Body of pancreas (tissue), 4 donors: ENCODE measurements at places on chromosomes 7 and 10. TPM values are rescaled to one million over a fixed set of nuclear protein-coding genes. Genes with fewer than 3 reads are reported as not detected.

NSUN6 gene
- 19.5 TPM for total RNA-seq

ANKRD30A gene
- total RNA-seq: not detected

DNAAF5 gene
- total RNA-seq: 46.5 TPM

TRIM56 gene
- total RNA-seq: 19.4 TPM

DNA sequence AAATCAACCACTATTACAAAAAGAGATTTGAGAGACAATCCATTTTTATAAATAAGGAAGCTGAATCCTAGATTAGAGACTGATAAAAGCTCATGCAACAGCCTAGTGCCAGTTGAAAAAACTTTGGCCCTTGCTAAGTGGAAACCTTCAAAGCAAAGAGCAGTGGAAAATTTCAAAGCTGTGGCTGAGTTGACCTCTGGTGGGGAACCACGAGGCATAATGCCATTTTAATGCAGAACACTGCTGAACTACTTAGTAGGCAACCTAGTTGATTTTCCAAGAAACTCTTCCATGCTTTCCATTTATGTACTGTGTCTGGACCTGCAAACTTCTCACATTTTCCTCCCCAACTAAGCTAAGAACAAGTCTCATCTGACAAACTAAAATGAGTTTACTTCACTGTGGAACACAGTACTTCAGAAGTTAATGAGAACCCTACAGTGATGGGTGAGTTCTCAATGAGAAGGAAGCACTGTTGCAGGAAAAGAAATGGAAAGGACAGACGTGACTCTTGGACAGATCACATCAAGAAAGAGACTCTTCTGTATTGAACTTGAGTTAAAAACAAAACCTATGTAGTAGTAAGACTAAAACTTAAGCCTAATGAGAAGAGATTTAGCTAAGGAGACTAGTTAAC lies 19.5 kb downstream of the FZD9 start:
- DNase-seq: no peak

- DNase-seq: no peak
These were observed 74.2 kb downstream of the MALSU1 start for GRCh38 chr7:23373151-23374004.

GRCh38 chr7:149140831-149141230 lies 6.4 kb upstream of the ZNF398 start:
- DNase-seq: no peak

GRCh38 chr7:142927085-142927745 lies 6.3 kb downstream of the TRPV5 start:
- peak; percentile 50 for DNase-seq

- no peak for DNase-seq
These were observed 6.0 kb downstream of the PLAU start for GRCh38 chr10:73916761-73917470.

DNA sequence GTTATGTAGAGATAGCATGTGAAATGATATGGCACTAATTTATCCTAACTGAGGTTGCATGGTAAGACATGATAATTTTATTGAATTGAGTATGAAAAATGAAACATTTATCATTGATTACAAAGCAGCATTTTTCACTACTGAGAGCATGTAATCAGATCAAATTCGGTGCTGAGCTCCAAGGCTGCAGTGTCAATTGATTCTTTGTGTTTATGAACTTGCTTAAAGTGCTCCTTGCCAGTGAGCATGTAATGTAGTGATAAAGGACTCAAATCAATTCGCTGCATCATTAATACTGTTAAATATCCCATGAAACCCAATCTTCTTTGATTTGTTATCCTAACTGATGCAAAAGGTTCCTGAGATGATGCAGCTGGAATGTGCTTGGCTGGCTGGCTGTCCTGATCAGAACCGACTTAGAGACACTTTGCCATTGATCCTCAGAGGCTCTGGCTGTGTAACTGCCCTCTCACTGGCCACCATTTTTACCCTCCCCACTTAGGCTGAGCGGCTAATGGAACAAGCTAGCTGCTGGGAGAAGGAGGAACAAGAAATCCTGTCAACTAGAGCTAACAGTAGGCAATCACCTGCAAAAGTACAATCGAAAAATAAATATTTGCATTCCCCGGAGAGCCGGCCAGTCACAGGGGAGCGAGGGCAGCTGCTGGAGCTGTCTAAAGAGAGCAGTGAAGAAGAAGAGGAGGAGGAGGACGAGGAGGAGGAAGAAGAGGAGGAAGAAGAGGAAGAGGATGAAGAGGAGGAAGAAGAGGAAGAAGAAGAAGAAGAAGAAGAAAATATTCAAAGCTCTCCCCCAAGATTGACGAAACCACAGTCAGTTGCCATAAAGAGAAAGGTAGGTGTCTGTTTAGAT lies 89.8 kb upstream of the SAMD8 start:
- peak; percentile 58 for DNase-seq

GRCh38 chr10:7720478-7720877 lies 17.4 kb downstream of the ITIH2 start:
- no peak for DNase-seq

DNA sequence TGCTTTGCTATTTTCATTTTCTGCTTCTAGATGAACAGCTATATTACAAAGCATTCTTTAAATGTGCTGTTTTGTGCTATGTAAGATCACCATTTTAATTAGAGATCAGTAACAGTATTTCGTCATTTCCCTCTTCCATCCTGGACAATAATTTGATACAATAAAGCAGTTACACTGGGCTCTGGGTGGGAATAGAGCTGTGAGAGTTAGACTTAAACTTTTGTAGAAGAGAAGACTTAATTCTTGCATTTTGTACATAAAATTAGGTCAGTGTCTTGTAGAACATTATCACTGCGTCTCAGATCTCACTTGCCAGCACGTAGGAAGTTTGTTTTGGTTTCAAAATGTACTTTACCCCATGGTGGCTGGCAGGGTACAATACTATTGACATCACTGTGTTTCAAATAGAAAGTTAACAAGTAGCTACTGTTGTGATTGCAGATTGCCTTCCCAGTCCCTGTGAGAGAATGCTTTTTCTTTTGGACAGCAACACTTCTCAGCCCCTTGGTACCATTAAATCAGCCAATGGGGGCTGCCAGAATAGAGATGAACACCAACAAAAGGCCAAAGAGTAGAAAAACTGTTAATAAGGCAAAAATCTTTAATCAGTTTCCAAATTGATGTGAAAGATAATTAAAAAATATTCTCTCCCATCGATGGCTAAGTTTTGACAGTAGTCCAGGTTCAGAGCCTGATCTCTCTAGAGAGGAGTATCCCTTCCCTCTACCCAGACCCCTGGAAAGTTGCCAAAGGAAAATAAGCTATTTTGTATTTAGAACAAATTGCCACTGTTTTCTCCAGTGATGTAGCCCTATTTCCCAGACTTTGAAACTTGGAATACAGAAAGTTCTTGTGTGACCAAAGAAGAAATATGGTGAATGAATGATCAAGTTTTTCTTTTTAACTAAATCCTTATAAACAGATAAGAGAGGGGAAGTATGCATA lies 35.1 kb downstream of the SMNDC1 start:
- DNase-seq: peak; percentile 64
